Glomerular endothelial cell (primary cell): ENCODE measurements at places on chromosomes 2 and 18. TPM values are rescaled to one million over a fixed set of nuclear protein-coding genes. Genes with fewer than 3 reads are reported as not detected.

Gene KYNU
- under 0.01 and 4.0 TPM in 2 replicates for total RNA-seq

Gene HIBCH
- total RNA-seq = 13.7 and 19.4 TPM in 2 replicates

Gene AMER3
- total RNA-seq = not detected in 2 replicates

Gene TRIP12
- 126 and 215 TPM in 2 replicates for total RNA-seq

Gene TUBB8B
- total RNA-seq = not detected in 2 replicates

Gene LIPG
- 123 and 185 TPM in 2 replicates for total RNA-seq

Gene BMP10
- not detected in 2 replicates for total RNA-seq

GRCh38 chr2:128531856-128532255, 213.2 kb upstream of the HS6ST1 start:
- DNase-seq = no peak

DNA sequence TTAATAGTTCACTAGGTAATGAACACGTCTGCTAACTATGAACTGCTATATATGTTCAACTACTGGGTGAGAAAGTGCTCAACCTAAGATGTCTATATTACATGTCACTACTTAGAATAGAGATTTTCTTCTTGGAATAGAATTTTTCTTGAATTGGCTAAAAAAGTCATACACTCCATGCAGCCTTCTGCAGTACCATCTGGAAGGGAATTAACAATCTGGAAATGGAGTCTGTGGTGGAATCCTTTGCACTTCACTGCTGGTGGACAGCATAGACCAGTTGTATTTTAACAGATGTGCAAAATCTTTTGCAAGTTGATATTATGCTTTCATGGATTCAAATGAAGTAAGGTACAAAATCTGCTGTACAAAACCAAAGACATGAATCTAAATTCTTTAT, 799.6 kb downstream of the KCNJ3 start:
- no peak for DNase-seq

DNA sequence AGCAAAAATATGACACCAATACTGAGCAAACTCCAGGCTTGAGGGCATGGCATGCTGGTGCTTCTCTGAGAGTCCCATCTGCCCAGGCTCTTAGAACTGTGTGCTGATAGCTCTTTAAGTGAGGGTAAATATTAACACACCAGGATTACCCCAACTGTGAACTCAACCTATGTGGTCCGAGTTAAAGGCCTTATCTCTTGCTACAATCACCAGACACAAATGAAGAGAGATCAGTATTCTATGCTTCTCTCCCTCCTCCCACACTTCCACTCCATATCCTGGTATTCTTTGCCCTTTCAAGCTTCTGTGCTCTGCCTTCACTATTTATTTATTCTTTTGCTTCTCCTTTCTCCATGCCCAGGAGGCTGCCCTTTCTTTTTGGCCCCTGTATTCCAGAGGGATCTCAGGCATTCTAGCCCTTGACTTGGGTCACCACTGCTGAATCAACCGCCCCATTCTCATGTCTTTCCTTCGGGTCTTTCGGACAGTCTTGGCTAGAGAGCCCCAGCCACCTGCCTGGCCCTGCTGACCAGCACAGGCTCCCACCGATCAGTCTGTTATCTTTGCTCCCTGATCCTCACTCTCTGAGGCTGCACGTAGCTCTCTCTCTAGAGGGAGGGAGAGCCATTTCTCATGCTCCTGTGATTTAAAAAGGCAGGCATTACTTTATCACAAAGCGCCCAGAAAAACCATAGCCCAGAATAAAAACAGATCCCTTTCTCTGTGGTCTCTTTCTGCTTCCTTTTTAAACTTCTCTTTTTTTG, 17.2 kb upstream of the HK2 start:
- DNase-seq = no peak

GRCh38 chr2:223075301-223076270, 23.6 kb downstream of the KCNE4 start:
- DNase-seq = no peak

DNA sequence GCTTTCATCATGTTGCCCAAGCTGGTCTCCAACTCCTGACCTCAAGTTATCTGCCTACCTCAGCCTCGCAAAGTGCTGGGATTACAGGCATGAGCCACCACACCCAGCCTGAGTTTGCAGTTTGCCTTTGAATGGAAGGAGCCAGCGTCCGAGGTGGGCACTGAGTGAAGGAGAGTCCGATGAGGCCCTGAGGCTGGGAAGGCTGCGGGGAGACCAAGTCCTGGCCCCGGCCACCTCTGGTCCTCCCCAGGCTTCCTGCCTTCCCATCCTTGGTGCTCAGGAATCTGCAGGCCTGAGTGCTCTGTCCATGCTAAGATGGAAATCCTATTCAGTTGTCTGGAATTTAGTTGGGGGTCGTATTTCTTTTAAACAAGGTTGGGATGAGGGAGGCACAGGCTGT, 82.9 kb downstream of the SMIM21 start:
- DNase-seq = no peak

GRCh38 chr2:19648583-19648982, 253.2 kb downstream of the TTC32 start:
- no peak for DNase-seq

DNA sequence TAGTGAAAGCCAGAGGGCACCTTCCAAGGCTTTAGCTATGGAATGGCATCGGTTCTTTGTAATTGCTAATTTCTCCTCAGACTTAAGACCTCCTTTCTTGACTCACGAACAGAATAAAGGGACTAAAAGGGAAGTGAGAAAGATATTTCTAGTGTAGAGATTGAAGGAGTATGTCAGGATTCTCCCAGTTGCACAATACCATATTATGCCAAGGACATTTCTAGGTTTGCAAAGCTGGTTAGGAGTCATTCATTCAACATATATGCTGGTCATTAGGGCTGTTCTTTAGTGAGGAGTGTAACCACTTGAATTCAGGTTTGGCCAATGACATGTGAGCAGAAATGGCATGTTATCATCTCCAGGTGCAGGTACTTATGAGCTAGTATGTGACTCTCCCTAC, 7.4 kb downstream of the REEP1 start:
- no peak for DNase-seq

- no peak for DNase-seq
Measured at GRCh38 chr18:12318334-12318697, 10.3 kb downstream of the TUBB6 start.

DNA sequence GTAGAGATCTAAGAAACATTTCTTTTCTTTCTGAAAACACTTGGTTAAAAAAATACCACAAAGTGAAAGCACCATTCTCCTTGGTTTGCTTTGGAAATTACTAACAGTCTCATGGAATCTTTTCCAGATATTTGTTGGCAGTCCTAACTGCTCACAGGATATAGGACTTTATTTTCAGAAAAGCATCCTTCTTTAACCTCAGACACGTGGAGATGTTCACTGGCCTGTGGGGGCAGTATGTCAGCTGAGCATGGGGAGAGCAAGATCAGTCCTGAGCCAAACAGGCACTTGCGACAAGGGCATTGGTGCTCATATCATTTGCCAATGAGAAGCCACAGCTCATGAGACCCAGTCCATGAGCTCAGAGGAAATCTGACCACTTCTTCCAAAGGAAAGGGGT, 371.9 kb downstream of the NBAS start:
- no peak for DNase-seq

GRCh38 chr18:47870605-47871004, 59.9 kb downstream of the SMAD2 start:
- DNase-seq = no peak

DNA sequence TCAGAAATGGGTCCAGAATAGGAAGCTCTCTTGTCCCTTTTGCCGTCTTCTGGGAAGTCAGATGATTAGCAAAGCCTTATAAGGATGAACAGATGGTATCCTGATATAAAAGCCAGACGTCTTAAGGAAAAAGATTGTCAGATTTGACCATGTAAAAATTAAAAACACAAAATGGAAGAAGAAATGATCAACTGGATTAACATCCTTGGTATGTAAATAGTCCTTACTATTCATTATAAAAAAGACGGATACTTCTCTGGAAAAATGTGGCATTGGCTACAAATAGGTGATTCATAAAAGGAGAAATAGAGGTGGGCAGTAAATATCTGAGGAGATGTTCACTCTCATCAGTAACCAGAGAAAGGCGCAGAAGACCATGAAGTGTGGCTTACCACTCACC, 33.7 kb upstream of the SCLY start:
- no peak for DNase-seq

GRCh38 chr2:23550553-23550952, 165.6 kb downstream of the KLHL29 start:
- DNase-seq = no peak

- peak; percentile 93 for DNase-seq
Measured at GRCh38 chr2:209368914-209369313, 54.9 kb upstream of the MAP2 start.

- no peak for DNase-seq
Measured at GRCh38 chr18:31512203-31512764, 14.3 kb downstream of the DSG2 start.

DNA sequence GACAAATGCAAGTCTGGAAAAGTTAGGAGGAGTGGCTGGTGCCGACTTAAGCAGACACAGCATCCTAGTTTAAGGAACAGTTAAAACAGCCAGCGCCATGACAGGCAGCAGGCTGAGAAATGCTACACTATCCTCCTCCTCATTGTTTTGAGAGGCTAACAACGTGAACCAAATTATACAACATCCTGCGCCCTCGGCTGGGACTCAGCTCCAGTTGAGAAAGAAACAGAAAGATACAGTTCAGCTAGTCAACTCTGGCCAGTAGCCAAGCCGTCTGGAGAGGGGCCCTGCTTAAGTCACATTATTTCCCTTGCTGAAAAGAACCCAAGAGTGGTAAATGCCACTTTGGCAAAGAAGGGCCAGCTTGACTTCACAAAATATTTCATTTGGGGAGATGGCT, 90.2 kb downstream of the BCL11A start:
- DNase-seq = no peak
